ENCODE measurements at places on chromosomes 3 and 15.

- no peak for DNase-seq
Measured at GRCh38 chr3:158794936-158795518, 6.8 kb upstream of the MFSD1 start.

DNA sequence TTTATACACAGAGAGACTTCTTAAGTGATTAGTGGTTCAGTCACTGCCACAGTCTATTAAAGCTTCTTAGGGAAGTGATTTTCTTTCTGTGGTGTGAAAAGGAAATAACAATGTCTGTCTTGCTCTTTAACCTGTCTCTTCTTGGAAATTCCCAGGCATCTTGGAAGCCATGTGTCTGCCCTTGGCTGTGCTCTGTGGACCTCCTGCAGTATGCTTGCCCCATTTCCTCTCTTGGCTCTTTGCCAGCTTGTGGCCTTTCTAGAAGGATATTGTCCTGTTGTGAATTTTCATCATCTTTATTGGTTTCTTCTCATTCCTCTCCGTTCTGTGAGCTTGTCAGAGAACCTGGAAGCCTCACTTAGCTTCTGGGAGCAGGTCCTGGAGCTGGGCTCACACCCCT, 338.4 kb upstream of the C2CD4B start:
- no peak for DNase-seq

DNA sequence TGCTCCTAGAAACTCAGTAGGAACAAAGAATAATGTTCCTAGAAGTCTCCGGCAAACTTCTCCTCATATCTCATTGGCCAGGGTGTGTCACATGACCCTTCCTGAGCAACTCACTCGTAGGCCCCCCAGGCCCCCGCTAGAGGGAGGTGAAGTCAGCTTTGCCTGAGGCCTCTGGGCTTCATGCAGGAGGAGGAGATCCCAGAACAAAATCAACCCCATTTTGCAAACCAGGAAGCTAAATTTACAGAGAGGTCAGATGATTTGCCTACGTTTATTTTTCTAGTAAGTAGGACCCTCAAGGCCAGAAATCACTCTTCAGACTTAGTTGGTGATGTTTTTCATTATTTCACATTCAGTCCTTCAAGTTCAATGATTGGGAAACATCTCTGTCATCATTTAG, 99.1 kb downstream of the SSR3 start:
- no peak for DNase-seq

DNA sequence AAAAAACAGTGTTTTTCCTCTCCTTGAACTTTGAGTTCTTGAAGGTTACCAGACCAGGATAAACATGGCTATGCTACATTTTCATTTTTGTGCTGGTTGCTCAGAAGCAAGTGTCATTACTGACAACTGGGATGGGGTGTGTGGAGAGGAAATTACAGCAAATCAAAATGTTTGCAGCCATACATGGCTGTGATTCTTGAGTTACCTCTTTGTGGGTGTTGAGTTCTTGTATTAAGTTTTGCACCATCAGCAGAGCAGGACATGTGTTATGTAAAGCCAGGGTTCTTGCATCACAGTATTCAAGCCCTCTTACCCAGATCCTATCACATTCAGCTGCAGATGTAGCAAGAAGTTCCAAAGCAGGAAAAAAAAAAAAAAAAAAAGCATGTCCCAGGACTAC, 53.9 kb upstream of the ATOSA start:
- no peak for DNase-seq

- DNase-seq, result no peak
Measured at GRCh38 chr3:62587169-62587568, 213.8 kb upstream of the FEZF2 start.

DNA sequence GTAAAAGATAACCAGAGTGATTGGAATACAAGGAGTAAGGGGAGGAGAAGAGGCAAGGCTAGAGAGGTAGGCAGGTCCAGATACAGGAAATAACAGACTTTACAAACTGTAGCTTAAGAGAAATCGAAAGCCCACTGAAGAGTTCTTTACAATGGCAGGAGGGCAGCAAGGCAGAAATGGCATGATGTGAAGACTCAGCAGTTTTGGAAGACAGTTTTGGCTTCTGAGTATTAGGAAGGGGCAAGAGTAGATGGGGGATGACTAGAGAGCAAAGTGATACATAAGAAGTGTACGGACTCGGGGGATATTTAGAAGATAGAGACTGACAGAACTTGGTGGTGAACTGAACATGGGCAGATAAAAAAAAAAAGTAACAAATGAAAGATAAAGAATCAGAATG, 54.1 kb downstream of the RAD18 start:
- DNase-seq, result no peak

GRCh38 chr3:42410370-42411131, at the start of gene LYZL4:
Gene LYZL4, minus strand, starts transcription at chr3:42410610. Its CDS starts 3,359 bp downstream, at chr3:42407251.
- DNase-seq, result no peak

- DNase-seq, result no peak
Measured at GRCh38 chr3:194849166-194849875, 163.6 kb downstream of the FAM43A start.

GRCh38 chr3:182118066-182118465, 406.3 kb downstream of the SOX2 start:
- no peak for DNase-seq

DNA sequence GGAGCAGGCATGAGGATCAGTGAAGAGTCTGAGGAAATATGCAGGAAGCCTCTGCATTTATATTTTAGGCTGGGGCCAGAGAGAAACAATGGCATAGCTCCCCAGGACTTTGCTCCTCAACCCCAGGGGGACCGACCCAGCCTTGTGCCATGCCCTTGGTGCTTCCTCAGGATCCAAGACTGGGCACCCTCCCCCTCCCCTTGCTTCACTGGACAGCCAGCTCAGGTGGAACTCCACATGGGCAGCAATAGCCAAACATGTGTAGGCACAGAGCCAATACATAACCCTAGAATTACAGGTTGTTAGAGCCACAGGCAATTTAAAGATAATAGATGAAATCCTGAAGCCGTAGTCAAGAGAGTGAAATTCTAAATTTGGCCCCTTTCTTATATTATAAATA, 73.0 kb upstream of the ETV5 start:
- no peak for DNase-seq

DNA sequence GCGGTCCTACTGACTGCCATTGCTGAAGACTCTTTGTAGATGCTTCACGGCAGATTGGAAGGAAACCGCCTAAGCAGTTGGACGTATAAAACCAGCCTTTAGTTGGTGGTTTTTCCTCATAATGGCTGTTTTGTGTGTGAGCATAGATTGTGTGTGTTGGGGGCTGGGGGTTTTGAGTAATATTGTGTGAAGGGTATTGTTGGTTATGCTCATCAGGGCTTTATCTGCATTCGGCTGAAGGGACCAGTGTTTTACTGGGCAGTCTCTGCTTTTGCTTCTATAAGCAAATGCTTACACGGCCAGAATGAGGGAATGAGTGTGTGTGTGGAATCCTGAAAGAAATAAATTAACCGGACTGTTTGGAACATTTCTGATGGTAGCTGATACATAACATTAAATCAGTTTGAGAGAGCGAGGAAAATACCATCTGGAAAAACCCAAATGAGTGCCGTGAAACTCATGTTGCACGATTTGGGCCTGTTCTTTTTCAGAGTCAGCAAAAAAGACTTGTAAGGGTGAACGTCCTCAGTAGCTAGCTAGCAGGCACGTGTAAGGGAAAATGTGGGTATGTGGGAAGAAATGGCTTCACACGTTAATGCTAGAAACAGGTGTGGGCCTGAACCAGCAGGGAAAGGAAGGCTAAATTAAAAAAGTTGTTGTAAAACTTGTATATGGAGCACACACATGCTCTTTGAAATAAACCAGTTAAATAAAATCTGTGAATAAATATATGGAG, 1.9 kb downstream of the MITF start:
- DNase-seq, result no peak

- no peak for DNase-seq
Measured at GRCh38 chr3:114034787-114035545, 21.4 kb downstream of the CCDC191 start.

GRCh38 chr15:47688573-47689086, 28.7 kb upstream of the SEMA6D start:
- no peak for DNase-seq

DNA sequence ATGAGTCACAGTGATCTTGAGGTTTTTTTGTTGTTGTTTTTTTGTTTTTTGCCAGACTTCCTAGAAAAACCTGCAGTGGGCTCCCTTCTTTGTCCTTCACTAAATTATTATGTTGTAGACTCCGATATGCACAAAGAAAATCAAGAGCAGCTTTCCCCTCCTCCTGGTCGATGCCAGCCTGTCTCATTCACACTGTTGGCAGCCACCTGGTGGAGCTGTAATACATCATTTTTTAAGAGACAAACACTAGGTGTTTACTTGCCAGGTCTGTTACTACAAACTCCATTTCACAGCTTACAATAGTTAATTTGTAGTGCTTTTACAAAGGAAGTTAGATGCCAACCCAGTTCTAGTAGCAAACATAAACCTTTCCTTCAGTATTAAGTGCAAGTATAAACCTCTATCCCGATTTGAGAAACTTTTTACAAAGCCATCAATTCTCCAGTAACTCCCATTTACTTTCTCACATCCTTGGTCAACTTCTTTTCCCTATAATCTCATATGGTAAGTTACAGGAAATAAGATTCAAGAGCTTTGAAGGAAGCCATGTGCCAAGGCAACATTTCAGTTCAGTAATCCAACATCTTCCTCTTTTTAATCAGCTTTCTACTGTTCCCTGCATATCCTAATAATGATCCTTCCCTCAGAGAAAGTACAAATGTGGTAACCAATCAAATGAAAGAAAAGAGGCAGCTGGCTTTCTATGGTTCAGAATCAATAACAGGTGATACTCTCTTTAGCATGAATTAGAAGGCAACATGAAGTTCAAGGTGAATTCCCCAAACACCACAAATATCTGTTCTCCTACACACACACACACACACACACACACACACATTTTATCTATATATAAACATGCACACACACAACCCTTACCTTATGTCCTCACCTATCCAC, 14.0 kb downstream of the AAGAB start:
- no peak for DNase-seq

DNA sequence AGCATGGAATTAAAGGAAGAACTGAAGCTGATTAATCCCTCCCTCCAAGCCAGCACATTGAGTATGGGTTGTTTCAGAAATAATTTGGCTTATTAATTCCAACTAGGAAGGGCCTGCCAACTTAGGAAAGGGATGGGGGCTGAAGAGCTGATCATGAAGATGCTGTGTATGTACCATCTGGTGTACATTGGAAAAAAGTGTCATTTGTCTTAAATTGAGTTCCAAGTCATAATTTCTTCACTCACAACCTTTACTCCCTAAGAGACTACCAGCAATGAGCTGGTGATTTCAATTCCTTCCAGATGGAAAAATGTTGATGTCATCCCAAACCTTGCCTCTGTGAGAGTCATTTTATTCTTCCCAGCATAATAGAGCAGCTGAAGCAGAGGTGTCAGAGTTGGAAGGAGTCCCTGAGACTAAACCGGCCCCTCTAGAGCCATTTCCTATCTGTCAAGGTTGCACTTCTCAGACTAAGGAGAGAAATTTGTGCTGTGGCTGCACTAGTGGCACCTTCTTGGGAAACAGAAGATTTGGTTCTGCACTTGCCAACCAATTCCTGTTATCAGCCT, 79.4 kb downstream of the GTPBP8 start:
- DNase-seq, result no peak

DNA sequence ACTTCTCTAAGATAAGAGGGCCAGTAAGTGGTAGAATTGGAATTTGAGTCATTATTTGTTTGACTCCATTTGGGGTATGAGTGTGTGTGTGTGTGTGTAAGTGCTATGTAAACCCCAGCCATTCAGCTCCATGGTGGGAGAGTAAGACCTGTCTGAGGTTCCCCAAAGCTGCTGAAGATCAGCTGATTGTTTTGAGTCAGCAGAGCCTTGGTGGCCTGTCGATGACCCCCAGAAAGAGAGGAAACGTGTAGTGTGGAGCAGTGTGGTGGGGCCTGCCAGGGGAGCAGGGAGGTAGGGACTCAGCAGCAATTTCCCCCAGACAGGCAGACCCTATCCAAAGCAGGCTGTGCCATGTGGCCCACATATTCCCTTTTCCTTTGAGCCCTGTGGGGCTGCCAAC, 5.3 kb downstream of the DVL3 start:
- DNase-seq, result no peak

GRCh38 chr15:52086011-52086786, 26.4 kb downstream of the BCL2L10 start:
- no peak for DNase-seq

DNA sequence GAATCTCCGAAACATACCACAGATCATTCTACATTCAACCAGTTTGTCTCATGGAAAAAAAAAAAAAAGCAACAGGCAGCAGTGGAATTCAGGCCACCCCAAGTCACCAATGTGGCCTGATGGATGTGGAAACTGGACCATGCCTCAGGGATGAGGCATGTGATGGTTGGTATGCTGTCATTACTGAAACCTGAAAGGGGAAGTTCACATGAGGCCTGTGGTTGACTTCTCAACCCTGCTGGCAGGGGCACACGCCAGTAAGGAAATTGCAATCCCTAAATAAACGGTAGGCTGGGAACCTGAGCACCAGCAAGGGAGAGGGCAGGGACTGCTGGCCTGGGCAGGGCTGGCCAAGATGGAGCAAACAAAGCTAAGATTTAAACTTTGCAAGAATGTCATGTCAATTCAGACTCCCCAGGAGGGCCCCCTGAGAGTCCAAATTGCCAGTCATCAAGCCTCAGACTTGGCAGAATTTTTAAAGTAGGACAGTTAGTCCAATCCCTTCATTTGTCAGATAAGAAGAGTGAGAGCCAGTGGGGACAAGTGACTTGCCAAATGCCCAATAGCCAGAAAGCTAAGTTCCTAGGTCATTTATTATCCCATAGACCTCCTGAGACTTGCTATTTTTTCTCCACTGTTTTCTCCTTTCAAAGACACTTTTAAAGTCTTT, 310.4 kb downstream of the ERC2 start:
- DNase-seq, result no peak

DNA sequence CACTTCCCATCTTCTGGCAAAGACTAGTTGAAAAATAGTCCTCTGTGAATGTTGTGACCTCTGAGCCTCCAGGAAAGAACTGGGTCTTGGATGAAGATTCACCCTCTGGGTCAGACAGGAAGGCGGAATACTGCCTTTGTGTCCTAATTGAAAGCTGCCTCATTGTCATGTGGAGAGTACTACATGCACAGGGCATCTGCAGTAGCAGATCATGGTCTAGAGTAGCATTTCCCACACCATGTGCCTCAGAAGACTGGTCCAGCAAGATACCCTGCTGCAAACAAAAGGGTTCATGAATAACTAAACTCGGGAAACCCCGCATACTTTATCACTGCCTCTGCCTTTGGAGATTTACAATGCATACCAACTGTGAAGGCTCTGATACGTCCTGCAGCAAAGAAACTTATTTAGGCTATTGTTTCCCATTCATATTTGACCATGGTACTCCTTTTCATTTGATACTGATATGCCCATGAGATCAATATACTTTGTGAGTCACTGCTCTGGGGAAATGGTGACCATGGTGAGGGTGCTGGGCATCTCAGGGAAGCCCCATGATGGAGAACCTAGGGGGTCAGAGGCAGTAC, 22.7 kb downstream of the IRAK2 start:
- DNase-seq, result no peak

DNA sequence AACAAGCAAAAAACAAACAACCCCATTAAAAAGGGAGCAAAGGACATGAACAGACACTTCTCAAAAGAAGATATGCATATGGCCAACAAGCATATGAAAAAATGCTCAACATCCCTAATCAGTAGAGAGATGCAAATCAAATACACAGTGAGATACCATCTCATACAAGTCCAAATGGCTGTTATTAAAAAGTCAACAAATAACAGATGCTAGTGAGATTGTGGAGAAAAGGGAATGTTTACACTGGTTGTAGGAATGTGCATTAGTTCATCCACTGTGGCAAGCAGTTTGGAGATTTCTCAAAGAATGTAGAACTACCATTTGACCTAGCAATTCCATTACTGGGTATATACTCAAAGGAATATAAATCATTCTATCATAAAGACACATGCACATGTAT, 44.5 kb downstream of the RIOX2 start:
- DNase-seq, result no peak

All from activated naive CD4-positive, alpha-beta T cell treated with Interleukin-2 at 50 U/mL for 16 hours (primary cell).